ENCODE measurements at places on chromosomes 1 and 21.

DNA sequence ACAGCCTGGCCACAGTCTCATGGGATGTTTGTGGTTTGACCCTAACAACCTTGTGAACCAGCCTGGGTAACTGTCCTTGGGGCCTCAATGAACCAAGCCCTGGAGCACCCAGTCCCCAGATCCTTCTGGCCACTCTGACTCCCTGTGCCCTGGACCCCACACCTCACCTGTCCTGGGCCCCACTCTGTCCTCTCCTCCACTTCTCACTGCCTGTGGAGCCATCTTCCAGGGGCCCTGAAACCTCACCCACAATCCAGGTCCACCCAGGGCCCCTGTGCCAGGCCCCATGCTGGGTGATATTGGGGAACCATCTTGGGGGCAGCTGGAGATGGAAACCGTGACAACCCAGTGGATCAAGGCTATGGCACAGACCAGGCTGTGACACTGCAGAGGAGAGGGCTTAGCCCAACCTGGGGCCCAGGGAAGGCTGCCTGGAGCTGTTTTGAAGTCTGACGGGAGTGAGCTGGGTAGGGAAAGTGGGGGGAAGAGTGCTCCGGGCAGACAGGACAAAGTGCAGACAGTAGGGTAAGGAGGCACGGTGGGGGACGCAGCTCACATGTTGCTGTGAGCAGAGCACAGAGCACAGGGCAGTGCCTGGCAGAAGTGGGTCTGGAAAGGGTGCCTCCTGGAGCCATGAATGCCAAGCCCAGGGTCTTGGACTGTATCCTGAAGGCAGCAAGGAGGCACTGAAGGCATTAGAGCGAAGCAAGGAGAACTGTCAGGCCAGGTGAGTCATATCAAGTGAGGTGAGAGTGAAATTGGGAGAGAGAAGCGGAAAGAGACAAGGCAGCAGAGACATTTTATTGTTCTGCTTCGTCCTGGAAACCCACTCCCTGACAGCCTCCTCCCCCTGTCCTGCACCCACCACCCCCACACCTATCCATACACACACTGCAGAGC is 12.1 kb upstream of the LRP8 start:
- DNase-seq, result no peak

GRCh38 chr1:85570446-85571180 is 9.9 kb upstream of the CCN1 start:
- no peak for DNase-seq

- DNase-seq, result no peak
Measured at GRCh38 chr1:40050863-40051262, 10.3 kb downstream of the CAP1 start.

GRCh38 chr1:183126000-183126366 is 60.1 kb upstream of the LAMC2 start:
- DNase-seq, result no peak

DNA sequence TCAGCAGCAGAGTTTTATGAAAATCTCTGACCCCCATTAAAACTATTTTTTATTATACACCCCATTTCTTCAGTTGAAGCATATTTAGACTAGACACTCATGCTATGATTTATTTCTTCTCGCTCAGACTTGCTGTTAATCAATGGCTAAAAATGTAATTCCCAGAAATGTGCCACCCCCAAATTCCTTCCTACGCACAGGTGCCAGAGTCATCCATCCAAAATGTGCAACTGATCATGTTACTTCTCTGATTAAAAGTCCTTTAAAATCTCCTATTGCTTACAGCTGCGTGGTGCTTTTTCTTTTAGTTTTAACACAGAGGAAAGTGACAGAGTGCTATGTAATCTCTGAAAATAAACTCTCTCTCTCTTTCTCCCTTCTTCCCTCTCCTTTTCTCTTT is 954.4 kb downstream of the NCAM2 start:
- no peak for DNase-seq

- no peak for DNase-seq
Measured at GRCh38 chr1:215084621-215085020, 2.1 kb downstream of the KCNK2 start.

DNA sequence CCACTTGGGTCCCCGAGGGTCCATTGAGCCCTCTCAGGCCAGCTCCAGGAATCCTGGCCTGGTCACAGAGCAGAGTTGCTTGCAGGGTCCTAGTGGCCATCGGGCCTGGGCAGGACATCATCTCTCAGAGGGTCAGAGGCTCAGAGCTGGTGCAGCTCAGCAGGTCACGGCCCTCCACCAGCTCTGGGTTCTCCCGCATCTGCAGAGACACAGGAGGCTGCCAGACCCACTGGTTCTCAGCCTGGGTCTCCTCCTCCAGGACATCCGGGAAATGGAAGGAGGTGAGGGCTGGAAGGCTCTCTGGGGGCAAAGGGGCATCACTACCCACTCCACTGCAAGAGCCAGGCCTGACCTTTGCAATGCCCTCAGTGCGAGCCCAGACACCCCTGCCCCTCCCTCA is 6.5 kb downstream of the TMEM54 start:
- DNase-seq, result no peak

GRCh38 chr1:88680911-88681622 is 3.0 kb upstream of the PKN2 start:
- DNase-seq, result no peak

DNA sequence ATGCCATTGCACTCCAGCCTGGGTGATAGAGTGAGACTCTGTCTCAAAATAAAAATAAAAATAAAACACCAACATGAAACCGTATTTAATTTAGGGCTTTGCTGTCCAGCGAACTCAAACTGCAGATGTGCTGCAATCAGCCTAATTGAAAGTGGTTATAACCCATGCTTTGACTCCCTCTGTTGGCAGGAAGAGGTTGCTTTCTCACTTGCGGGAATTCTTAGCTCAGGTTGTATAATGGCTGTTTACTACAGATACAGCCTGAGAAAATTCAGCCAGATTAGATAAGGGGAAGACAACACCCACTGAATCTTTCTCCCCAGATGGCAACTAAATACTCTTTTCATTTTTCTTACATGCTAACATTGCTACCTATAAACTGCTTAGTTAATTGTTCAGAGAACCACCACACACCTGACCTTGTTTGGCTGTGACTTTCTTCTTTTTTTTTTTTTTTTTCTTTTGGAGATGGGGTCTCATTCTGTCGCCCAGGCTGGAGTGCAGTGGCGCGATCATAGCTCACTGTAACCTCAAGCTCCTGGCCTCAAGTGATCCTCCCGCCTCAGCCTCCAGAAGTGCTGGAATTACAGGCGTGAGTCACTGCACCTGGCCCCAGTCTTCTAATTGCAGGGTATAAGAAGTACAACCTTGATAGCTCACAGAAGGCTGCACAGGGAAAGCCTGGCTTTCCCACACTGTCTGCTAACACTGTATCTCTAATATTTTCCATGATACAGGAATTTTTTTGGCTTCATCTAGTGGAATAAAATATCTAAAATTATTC is 34.6 kb downstream of the DNTTIP2 start:
- no peak for DNase-seq

DNA sequence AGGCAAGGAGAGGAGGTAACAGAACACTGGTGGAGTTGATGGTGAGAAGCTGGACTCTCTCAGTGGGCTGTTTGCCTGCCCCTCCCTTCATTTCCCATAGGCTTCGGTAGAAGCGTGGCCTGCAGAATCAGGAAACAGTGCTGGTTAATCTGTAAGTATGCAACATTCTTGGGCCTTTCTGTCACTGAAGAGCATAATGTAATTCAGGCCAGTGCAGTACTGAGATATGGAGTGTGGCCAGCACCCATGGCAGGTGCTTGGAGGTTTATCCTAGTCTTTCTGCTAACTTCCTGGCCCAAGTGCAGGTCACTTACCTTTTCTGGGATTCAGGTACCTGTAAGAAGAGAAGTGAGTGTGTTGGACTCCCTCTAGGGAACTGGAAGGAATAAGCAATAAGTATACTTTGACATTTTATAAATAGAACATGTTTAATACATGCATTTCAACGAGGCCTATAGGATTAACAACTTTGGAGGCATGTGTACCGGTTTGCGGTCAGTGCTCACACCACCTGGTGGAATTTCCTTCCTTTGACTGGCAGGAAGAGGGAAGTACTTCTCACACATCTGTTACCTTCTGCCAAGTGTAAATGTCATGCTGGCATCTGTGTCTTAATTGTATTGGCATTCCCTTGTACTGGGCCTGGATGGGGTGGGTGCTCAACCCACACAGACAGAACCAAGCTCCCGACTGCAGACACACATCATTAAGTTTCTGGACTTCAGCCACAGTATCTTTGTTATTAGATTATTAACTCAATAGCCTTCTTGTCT is 105.5 kb downstream of the KIF26B start:
- DNase-seq, result no peak

- no peak for DNase-seq
Measured at GRCh38 chr1:47984175-47984789, 12.9 kb downstream of the TRABD2B start.

GRCh38 chr1:72229893-72230292 is 52.4 kb downstream of the NEGR1 start:
- no peak for DNase-seq

GRCh38 chr1:181317261-181317930 is 165.9 kb upstream of the CACNA1E start:
- DNase-seq, result no peak

DNA sequence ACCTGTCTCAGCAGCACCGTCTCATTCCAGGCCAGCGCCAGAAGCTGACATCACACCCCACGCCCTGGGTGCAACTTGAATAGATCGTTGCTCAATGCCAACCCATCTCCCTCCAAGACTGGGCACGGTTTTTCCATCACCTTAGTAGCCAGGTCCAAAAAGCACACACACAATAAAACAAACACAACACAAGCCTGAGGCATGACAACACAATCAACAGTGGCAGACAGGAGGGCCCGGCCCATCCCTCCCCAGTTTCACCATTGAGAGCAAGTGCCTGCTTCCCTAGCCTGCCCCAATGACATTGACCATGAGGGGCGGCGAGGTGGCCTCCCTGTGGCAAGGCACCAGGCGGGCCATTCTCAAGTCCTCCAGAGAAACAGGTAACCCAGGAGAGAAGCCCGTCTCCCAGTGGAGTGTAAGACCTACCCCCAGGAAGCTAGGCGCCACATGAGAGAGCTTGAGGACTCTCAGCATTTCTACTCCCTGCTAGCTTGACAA is 2.7 kb downstream of the IFFO2 start:
- no peak for DNase-seq

All from activated naive CD4-positive, alpha-beta T cell (primary cell).